ENCODE measurements at places on chromosomes 4 and X.

DNA sequence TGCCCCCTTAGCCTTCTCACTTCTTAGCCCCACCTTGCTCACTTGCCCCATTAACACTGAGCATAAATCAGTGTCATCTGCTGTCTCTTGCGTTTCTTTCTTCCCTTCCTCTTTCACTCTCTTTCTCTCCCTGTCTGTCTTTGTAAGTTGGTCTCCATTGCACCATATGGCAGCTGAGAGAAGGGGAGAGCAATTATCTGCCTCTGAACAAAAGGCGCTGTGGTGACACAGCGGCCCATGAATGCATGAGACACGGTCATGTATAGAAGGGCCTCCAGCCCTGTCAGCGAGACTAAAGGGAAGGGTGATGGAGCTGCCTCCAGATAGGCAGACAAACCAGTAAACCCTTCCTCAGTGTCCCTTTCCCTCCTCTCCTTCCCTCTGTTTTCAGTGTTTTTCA, 88.8 kb upstream of the PCDH18 start:
- no peak for DNase-seq

GRCh38 chr4:43843501-43843900, 605.1 kb downstream of the KCTD8 start:
- no peak for DNase-seq

GRCh38 chr4:174714393-174715211, 114.4 kb downstream of the GLRA3 start:
- peak; percentile 46 for DNase-seq

DNA sequence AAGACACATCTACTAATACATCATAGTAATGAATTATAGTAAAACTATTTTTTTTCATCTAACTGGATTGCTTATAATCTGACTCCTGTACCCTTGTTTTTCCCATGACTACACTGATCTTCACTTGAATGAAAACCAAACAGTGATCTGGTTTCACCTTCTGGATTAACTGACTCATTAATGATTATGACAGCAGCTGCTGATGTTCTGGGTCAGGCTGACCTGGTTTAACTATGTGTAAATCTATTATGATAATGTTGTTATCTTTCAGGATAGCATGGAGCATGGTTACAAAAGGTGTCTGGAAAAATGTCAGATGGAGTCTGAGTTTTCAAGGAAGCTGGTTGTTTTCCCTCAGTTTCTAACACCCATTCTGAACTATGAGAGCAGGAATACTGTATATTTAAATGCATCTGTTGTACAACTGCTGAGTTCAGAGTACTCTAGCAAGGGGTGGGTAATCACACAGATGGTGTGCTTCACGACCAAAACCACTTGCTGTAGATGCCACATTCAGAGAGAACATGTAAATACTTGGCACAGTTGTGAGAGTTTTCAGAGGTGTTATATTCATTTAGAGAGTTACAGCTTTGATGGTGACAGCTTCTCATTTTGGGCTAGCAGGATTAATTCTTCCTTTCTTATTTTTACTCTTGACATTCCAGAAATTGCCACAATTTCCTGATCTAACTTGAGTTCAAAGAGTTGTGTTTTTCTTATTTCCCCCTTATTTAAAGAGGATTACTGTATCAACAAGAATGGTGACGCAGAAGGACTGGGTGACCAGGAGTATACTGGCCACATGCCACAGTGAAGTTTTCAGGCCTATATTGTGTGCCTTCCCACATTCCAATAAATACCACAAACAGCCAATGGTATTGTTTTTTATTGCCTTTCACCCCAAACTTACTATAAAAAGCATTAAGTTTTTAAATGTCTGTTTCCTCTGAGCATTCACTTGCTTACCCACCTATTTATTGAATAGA, 249.7 kb upstream of the TET2 start:
- DNase-seq: peak; percentile 71

DNA sequence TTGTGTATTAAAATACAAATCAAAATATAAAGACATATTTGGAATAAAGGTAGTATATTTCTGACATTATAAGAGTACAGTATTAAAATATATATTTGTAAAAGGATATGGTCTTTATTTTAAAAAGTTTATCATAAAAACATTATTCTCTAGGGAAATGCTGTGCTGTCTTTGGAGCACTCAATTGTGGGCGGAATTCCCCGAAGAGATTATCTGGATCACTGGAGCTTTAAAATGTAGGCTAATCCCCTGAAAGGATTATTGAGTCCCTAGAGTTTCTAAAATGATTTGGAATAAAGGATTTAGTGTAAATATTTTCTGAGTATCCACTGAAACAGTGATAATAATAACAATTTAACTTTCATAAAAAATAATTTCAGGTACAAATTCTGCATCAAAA, 1239.4 kb downstream of the TECRL start:
- no peak for DNase-seq

DNA sequence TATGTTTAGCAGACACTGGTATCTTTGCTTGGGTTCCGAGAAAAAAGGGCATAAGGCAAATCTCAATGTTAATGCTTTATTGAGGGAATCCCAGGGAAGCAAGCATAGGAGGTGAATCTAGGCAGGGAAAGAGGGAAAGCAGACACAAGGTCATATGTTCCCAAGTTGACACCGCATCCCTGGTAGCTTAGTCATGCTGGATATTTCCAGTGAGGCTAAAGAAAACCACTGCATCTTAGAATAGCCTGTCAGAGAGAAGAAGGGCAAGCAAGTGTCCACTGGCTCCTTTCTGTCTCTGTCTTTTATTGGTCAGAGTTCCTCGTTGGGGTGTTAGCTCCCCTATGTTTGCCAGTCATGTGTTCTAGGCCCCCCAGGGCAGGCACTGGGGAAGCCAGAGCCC, 104.7 kb downstream of the NKX6-1 start:
- no peak for DNase-seq

- no peak for DNase-seq
Observed at GRCh38 chrX:123673813-123674212, 59.0 kb downstream of the THOC2 start.

Data from activated CD4-positive, alpha-beta T cell treated with anti-CD3 and anti-CD28 coated beads, Interleukin-10, Interleukin-2, amounts not matched to agents 100 ng/mL and 50 ng/mL, durations not matched to agents 16 hours and 8 hours (primary cell).